ENCODE measurements at places on chromosomes 7 and 10.

DNA sequence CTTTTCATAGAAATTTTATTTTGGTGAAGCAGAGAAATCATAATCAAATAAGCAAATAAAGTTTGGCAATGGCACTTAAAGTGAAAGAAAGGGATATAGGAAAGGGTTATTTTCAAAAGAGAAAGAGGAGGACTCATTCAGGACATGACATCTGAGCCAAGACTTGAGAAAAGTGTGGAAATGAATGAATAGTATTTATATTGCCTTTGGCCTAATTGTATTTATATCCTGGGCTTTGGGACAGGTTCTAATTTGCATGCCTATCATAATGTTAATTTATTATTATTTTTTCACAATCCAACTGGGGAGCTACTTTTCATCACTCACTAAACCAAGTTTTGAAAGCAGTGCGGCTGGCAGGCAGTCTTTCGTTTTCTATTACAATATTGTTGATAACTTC lies 376.8 kb downstream of the HGF start:
- no peak for DNase-seq

- DNase-seq: no peak
Observed at GRCh38 chr7:20407585-20408466, 77.1 kb downstream of the ITGB8 start.

GRCh38 chr7:90119178-90119971 lies 34.9 kb upstream of the STEAP1 start:
- peak; percentile 2 for DNase-seq

DNA sequence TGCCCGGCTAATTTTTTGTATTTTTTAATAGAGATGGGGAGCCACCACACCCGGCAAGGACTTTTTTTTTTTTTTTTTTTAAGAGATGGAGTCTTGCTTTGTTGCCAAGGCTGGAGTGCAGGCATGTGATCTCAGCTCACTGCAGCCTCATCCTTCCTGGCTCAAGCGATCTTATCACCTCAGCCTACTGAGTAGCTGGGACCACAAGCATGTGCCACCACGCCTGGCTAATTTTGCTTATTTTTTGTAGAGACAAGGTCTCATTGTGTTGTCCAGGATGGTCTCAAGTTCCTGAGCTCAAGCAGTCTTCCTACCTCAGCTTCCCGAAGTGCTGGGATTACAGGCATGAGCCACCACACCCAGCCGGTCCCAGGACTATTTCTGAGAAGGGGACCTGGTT lies 9.3 kb upstream of the MCU start:
- DNase-seq: no peak

DNA sequence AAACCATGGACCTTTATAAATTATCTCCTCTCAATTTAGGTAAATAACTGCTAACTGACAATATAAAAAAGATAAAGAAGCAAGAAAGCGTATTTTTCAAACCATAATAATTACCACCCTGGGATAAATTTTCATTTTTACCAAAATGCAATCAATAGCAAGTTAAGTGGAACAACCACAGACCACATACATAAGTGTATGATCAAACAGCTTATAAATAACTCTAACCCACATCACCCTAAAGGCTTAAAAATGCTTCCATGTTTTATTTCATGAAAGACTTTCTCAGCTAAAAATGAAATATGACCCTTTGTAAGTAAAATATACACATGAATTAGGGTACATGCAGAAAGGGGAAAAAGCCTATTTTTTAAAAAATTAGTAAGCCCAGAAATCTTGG lies 156.5 kb downstream of the SGMS1 start:
- no peak for DNase-seq

DNA sequence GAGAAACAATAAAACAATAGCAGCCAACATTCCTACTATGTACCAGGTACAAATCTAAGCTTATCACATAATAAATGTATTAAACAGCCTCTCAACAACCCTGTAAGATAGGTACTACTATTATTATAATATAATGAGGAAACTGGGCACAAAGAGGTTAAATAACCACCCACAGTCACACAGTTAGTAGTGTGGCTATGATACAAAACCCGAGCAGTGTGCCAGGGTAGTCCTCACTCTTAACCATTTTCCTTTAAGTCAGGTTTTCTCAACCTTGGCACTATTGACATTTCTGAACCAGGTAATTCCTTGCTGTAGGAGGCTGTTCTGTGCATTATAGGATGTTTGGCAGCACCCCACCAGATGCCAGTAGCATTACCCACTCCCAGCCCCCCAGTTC lies 48.8 kb downstream of the DNAJC1 start:
- DNase-seq: no peak

- no peak for DNase-seq
Observed at GRCh38 chr10:115417585-115418265, 324.6 kb downstream of the ATRNL1 start.

- no peak for DNase-seq
Observed at GRCh38 chr7:49618028-49618427, 155.4 kb upstream of the VWC2 start.

GRCh38 chr10:123062726-123063125 lies 53.9 kb downstream of the ACADSB start:
- DNase-seq: no peak

DNA sequence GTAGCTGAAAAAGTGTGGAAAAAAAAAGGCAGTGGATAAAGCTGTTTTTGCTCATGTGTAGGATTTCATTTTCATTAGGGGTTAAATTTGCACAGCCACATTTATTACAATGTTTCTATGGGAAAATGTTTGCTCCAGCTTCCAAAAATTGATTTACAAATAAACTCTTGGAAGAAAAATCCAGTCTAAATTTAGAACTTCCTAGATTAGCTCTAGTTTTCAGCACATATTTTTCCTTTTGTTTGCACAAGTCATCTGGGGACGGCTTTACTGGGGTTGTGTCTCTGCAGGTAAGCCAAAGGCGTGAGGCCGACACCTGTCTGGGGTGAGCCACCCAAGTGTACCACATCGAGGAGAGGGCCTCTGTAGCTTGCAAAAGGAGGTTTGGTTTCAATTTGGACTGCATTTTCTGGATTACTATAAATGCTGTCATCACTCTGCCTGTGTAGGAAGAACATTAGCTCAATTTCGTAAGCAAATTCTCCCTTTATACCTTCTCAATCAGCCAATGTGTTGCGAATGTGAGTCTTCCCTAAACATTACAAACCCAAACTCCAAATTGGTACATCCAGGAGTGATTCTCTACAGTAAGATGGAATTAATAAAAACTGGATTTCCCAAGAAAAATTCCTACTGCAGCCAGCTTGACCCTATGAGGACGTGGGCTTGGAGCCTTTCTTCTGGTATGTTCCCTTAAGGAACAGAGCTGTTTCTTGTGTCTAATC lies 89.5 kb upstream of the ZNF438 start:
- no peak for DNase-seq

GRCh38 chr10:78893217-78893616 lies 175.5 kb upstream of the ZMIZ1 start:
- DNase-seq: no peak

All from CD4-positive, alpha-beta memory T cell (primary cell).